ENCODE measurements at places on chromosomes 13 and 19.
A peak's percentile ranks its signal among the peaks of the same experiment; 100 is the strongest.

DNA sequence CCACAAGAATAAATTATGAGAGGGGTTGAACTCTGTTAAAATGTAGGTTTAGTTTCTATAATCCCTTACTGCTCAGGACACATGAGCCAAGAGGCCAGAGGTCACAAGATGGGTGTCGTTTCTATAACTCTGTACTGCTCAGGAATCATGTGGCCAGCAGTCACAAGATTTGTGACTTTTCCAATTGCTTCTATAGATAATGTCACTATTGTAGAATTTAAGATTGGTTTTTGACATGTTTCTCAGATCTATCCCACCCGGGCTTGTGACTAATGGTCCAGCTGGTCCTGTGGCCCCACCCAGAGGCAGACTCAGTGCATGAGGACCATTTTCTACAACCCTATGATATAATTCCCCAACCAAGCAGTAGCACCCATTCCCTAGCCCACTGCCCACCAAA, 662.0 kb upstream of the KLF12 start:
- no peak for DNase-seq

DNA sequence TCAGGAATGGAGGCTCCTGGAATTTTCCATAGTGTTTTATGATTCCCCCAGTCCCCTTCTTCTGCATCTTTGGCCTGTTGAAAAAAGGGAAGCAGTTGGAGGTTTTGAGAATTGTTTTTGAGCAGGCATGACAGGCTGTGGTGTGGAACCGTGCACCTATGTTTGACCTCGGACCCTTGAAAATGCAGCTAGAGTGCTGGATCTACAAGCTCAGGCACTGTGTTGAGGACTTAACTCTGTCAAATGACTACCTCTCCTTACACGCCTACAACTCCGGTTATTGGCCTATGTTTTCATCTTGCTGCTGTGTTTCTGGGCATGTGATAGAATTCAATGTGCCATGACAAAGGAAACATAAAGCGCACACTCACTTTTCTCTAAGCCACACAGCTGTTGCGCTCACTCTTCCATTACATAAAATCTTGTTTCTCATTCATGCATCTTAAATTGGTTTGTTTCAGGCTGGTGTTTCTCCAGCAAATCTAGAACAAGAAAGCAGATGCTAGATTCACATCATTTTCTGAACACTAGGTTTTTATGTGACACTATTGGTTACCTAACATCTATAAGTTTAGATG, 616.6 kb downstream of the FGF9 start:
- no peak for DNase-seq

GRCh38 chr19:3710265-3710812, 2.2 kb downstream of the TJP3 start:
- DNase-seq = no peak

DNA sequence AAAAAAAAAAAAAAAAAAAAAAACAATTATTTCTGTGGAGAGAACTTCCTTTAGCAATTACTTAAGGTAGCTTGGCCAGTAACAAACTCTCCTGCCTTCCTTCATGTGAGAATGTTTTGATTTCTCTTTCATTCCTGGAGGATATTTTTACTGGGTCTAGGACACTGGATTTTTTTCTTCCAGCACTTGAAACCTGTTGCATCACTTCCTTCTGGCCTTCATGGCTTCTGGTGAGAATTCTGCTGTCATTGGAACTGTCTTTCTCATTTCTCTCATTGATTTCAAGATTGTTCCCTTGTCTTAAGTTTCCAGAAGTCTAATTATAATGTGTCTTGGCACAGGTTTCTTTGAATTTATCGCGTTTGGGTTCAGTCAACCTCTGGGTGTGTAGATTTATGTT, 19.3 kb upstream of the RAB20 start:
- DNase-seq = no peak

- no peak for DNase-seq
Observed at GRCh38 chr13:109707044-109707741, 79.2 kb downstream of the IRS2 start.

DNA sequence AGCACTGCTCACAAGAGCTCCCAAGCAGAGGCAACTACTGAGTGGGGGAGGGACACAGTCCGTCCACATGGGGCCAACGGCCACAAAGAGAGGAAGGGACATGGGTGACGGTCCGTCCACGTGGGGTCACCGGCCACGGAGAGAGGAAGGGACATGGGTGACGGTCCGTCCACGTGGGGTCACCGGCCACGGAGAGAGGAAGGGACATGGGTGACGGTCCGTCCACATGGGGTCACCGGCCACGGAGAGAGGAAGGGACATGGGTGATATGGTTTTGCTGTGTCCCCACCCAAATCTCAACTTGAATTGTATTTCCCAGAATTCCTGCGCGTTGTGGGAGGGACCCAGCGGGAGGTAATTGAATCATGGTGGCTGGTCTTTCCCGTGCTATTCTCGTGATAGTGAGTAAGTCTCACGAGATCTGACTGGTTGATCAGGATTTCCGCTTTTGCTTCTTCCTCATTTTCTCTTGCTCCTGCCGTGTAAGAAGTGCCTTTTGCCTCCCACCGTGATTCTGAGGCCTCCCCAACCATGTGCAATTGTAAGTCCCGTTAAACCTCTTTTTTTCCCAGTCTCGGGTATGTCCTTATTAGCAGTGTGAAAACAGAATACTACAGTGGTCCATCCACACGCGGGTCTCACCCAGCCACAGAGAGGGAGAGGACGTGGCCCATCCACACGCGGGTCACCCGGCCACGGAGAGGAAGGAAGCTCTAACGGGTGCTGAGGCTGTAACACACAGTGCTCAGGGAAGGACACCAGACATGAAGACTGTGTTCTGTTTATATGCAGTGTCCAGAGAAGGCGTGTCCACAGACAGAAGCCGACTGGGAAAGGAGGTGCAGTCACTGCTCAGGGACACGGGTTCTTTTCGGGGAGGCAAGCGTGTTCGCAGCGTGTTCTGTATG, 48.5 kb downstream of the GAS6 start:
- no peak for DNase-seq

- no peak for DNase-seq
Observed at GRCh38 chr19:35034588-35035382, 4.5 kb downstream of the SCN1B start.

GRCh38 chr13:114229506-114229905, 5.2 kb upstream of the CDC16 start:
- no peak for DNase-seq

DNA sequence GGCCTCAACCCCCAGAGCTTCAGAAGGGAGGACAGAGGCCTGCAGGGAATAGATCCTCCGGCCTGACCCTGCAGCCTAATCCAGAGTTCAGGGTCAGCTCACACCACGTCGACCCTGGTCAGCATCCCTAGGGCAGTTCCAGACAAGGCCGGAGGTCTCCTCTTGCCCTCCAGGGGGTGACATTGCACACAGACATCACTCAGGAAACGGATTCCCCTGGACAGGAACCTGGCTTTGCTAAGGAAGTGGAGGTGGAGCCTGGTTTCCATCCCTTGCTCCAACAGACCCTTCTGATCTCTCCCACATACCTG, 969 bp upstream of the CEACAM5 start:
- DNase-seq = no peak

DNA sequence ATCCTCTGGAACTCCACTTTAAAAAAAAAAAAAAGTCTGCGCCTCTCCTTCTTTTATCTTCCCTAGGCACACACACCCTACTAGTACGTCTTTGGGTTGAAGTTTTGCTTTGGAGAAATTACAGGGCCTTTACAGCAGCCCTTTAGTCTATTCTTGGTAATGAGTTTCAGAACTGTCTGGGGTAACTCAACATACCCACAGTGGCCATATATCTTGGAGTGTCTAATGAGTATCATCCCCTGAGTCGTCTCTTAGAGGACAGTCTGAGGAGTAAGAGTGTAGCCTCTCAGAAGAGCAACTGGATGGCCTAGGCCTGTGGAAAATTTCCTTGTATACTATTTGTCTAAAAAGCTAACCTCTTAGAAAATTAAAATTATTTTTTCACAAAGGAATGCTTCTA, 6.1 kb upstream of the ZNF681 start:
- no peak for DNase-seq

DNA sequence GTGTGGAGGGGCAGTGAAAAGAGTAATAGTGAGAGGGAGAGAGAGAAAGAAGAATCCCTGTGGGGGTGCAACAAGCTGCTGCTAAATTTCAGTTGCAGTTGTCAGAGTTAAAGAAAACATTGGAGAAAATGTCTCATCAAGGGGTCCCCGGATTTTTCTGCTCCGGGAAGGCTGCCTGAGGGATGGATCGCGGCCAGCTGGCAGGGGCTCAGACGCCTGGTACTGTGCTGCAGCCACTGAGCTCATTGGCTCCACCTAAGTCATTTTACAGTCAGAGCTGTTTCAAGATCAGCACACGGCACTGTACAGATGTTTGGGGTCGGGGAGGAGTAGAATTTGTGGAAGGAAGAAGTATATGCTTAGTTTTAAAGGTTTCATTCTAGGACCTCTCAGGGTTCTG, 106.2 kb downstream of the SHISA2 start:
- DNase-seq = no peak

DNA sequence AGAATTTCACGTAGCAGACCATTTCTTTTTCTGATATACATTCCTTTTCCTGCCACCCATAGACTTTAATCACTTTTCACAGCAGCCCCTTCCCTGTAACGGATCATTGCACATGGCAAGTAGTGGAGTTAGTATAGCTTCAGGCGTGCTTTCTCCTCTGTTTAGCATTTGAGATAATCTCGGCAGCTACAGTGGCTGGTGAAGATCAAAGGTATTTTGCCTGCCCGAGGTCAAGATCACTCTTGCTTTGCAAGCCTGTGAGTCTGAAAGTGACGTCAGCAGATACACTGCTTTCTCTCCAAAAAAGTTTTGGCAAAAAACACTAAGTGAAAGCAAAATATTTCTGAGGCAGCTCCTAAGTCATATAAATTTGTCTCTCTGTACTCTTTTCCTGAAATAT, 260.0 kb downstream of the NDFIP2 start:
- no peak for DNase-seq

DNA sequence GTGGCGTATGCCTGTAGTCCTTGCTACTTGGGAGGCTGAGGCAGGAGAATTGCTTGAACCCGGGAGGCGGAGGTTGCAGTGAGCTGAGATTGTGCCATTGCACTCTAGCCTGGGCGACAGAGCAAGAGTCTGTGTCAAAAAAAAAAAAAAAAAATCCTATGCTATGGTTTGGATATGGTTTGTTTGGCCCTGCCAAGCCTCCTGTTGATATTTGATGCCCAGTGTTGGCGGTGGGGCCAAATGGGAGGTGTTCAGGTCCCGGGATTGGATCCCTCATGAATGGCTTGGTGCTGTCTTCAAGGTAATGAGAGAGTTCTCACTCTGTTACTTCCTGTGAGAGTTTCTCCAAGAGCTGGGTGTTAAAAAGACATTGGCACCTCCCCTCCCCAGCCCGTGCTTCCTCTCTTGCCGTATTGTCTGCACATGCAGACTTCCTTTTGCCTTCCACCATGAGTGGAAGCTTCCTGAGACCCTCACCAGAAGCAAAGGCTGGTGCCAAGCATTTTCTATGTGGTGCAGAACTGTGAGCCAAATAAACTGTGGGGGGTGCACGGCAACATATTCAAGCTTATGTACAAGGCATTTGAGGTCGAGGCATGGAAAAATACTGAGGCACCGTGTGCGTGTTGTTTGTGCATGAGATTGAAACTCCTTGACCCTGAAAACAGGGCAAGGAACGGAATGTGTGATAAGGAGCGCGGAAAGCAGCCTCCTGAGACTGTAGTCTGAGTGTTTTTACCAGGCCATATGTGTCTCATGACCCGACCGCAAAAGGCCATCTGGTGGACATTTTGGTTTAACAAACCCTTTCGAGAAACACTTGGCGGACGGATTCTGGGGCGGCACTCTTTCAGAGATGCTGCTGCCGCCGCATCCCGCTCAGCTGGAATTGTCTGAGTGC, 7.3 kb downstream of the SIGLEC9 start:
- DNase-seq = peak; percentile 57

GRCh38 chr19:4969292-4969771, 419 bp downstream of the KDM4B start:
- no peak for DNase-seq

- DNase-seq = no peak
Observed at GRCh38 chr13:99376924-99377323, 69.7 kb upstream of the GPR183 start.

- no peak for DNase-seq
Observed at GRCh38 chr13:107117327-107118012, 549.5 kb upstream of the ARGLU1 start.

DNA sequence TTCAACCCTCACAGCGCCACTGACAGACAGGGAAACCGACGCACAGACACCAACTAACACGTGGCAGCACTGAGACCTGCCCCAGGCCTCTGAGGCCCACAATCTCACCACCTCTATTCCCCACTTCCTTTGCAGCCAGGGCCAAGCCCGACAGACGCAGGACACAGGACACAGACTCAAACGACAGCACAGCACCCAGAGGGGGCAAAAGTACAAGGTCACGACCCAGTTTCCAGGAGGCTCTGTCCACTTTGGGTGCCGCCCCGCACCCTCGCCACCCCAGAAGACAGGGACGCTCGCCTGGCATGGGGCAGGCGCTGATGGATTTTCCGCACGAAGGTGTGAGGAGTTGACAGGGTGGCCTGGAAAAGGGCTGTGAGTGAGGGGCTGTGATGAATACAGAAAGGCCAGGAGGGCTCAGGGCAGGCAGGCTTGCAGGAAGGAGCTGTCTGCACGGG, 48.8 kb downstream of the MLLT1 start:
- DNase-seq = no peak

- no peak for DNase-seq
Observed at GRCh38 chr19:41774515-41774980, 19.2 kb downstream of the CEACAM6 start.

DNA sequence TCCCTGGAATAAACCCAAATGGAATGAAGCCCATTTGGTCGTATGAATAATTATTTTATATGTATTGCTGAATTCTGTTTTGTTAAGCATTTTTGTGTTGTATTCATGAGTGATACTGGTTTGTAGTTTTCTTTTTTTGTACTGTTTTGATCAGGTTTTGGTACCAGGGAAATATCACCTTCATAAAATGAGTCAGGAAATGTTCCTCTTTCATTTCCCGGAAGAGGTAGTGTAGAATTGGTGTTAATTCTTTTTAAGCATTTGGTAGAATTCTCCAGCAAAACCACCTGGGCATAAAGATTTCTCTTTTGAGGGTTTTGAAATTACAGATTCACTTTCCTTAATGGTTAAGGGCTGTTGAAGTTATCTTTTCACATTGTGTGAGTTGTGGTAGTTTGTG, 13.3 kb downstream of the SPATA13 start:
- no peak for DNase-seq

- no peak for DNase-seq
Observed at GRCh38 chr13:51267622-51268021, 45.4 kb downstream of the FAM124A start.

DNA sequence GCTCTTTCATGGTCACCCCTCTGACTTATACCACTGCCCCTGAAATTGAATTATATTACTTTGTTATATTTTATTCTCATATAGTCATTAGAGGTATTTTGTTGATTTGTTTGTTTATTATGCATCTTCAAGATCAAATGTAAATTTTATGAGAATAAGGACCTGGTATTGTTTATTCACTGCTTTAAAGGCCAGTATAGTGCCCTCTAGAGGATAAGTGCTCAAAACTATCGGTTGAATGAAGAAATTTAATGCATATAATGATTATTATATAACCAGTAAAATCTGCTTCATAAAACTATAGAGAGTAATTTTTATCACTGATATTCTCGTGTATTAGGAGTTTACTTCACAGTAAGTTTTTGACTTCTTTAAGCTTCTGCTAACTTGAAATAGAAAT, 1401.9 kb downstream of the SLITRK1 start:
- DNase-seq = no peak

- peak; percentile 84 for DNase-seq
Observed at GRCh38 chr19:35673121-35673804, 6.9 kb downstream of the UPK1A start.

GRCh38 chr19:5743630-5744029, 23.2 kb downstream of the CATSPERD start:
- DNase-seq = no peak
